ENCODE measurements at places on chromosomes 1 and 21. TPM values are rescaled to one million over a fixed set of nuclear protein-coding genes. Genes with fewer than 3 reads are reported as not detected.

DNA sequence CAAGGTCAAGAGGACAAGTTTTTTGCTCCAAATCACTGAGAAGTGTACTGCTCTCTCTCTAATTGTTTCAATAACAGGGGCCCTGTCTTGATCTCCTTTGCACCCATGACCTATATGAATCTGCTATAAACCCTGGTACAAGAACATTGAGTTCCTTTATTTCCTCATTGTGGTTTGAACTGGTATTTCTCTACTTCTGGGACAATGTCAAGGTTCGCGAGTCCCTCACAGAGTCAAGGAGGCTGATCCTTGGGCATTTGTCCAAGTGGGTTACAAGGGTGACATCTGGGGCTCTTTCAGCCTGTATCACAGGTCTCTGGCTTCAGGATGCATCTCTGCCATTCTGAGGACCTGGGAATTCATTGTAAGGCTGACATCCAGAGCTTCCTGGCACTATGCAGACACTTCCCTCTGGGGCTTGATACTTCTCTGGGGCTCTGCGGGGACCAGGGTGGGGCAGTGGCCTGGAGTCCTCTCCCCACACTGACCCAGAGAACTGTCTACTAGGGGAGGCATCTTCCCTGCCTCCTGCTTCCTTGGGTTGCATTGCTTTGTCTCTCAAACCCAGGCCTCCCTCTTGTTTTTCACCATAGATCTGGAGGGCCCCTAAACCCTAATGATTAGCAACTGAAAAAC is 22.5 kb upstream of the ZNF648 start:
- no peak for DNase-seq

DNA sequence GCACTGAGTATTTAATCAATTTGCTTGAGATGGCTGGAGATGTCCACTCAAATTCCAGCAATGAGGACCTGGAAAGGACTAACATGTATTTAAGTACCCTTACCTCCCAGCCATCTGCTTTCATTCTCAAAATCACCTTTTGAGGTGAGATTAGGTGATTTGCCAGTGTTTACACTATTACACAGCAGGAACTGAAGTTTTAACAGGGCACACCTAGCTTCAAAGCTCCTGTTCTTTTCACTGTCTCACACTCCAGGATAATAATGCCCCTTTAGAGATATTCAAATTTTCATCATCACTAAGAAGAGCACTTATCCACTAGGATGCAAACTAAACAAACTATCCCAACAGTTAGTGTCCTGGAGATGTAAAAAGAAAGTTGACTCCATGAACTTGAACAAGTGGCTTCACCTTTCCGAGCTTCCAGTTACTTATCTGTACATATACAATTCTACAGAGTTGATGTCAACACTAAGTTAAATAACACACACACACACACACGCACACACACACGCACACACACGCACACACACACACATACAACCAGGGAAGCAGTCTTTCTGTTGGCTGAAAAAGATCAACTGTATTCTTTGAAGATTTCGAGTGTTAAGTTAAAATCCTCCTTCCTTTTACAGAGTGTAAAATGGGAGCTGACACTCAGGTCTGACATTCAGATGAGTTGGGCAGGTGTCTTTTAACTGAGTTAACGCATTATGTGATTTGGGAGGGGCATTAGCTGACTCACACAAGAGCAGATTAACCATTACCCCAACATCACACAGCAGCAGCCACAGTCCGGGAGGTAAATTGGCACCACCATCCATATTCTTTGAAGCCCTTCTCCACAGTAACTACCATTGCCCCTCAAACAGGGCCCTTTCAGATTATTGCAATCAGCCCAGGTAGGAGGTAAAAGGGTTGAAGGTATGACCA is 15.5 kb upstream of the JAK1 start:
- no peak for DNase-seq

GRCh38 chr1:160637821-160638539 is 8.9 kb downstream of the SLAMF1 start:
- DNase-seq: no peak

MATN1 gene
- total RNA-seq: 0.14 TPM

DNA sequence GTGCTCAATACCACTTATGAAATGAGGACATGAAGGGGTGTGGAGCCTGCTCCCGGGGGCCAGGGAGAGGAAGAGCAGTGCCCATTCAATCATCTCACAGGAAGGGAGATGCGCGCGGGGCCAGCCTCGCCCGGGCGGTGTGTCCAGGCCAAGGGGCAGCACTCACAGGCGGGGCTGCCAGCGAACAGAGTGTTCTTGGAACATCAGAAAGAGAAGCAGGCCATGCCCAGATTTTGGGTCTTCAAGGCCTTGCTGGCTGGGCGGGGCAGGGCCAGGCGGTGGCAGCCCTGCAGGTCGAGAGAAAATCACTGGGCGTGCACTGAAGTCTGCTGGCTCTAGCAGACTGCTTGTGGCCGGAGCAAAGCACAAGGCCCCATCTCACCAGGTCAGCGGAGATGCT is 168.6 kb downstream of the PRDM16 start:
- no peak for DNase-seq

- DNase-seq: no peak
Measured at GRCh38 chr1:227949341-227949921, 1.7 kb upstream of the WNT9A start.

DNA sequence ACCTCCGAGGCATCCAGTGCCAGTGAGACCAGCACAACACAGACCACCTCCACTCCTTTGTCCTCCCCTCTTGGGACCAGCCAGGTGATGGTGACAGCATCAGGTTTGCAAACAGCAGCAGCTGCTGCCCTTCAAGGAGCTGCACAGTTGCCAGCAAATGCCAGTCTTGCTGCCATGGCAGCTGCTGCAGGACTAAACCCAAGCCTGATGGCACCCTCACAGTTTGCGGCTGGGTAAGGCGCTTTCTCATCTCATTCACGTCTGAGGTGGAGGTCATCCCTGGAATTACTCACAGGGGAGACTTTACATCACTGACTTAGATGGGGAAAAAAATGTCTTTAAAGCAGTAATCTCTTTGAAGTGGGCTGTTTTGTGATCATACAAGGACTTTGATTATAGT is 106.3 kb downstream of the CD247 start:
- no peak for DNase-seq

GRCh38 chr1:183636334-183636682 is 725 bp upstream of the ARPC5 start:
- no peak for DNase-seq

NDUFV3 gene
- total RNA-seq: 19.8 TPM

DNA sequence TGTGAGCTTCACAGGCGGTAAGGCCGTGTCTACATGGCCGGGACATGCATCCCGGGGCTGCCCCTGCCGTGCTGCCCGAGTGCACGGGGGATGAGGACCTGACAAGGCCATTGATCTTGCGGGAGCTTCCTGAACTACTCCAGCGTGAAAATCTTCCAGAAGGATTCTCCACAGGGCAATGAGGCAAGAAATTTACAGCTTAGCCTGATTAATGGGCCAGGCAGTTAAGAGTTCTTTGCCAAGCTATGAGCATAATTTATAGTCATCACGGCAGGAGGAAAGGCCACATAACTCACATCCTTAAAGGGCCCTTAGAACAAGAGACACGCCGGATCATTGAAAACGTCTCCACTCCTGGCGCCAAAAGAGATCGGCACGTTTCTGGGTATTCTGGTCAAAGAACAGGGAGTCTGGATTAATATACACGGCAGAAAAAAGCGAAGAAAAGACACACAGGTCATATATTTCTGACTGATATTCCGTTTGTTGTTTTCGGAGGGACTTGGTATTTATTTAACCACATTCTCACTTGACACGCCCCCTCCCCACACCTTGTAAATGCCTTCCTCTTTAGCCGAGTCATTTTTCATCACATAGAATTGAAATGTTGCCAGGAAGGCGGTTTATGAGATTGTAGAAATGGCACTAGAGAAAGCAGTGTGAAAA is 180.5 kb downstream of the DYRK1A start:
- DNase-seq: peak; percentile 34

- no peak for DNase-seq
Measured at GRCh38 chr1:20366056-20366462, 75.4 kb downstream of the VWA5B1 start.

GRCh38 chr1:20936216-20936615 is 149.1 kb upstream of the HP1BP3 start:
- no peak for DNase-seq

KRTAP22-1 gene
- not detected for total RNA-seq

GRCh38 chr1:239558991-239559390 is 172.6 kb downstream of the CHRM3 start:
- no peak for DNase-seq

GRCh38 chr1:198106011-198106410 is 50.8 kb upstream of the NEK7 start:
- no peak for DNase-seq

GRCh38 chr1:170354690-170355089 is 177.3 kb upstream of the GORAB start:
- no peak for DNase-seq

FCRL4 gene
- 0.19 TPM for total RNA-seq

ATP6V1G3 gene
- not detected for total RNA-seq

- no peak for DNase-seq
Measured at GRCh38 chr1:113976609-113977278, 2.5 kb upstream of the OLFML3 start.

- DNase-seq: no peak
Measured at GRCh38 chr1:48610628-48611542, 138.9 kb upstream of the SPATA6 start.

DNA sequence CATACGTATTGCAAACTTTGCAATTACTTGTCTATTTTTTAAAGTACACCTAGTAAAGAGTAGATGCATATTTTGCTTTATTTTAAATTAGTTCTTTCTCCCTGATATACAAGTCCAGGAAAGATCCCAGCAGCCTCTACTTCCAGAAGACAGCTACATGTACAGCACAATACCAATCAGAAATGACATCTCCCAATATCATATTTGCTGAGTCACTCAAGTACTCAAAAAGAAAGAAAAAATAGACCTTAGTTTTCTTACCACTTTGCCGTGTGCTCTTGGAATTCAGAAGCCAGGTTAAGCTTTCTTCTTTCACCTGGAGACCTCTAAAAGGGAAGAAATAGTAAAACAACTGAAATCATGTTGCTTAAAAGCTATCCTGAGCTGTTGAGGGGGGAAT is 412.6 kb upstream of the RUNX1 start:
- DNase-seq: no peak

DNA sequence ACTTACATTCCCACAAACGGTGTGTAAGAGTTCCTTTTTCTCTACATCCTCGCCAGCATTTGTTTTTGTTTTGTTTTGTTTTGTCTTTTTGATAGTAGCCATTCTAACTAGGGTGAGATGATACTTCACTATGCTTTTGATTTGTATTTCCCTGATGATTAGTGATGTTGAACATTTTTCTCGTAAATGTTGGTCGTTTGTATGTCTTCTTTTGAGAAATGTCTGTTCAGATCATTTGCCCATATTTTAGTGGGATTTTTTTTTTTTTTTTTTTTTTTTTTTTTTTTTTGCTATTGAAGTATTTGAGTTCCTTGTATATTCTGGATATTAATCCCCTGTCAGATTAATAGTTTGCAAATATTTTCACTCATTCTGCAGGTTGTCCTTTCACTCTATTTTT is 19.2 kb upstream of the GPR161 start:
- DNase-seq: no peak
